NCI-H1436 (cell line): ENCODE measurements at places on chromosomes 6 and 20.
A peak's percentile ranks its signal among the peaks of the same experiment; 100 is the strongest.

- no peak for DNase-seq
Observed at GRCh38 chr20:10547276-10548114, 112.4 kb downstream of the SLX4IP start.

DNA sequence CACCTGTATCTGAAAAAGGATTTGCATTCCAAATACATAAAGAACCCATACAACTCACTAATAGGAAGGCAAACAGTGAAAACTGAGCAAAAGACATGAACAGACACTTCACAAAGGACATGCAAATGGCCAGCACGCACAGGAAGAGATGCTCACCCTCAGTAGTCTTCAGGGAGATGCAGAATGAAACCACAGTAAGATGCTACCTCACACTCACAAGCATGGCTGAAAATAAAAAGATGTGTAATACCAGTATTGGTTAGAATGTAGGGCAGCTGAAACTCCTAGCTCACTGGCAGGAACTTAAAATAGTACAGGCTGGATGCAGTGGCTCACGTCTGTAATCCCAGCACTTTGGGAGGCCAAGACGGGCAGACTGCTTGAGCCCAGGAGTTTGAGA is 64.6 kb downstream of the SNX5 start:
- DNase-seq: no peak

DNA sequence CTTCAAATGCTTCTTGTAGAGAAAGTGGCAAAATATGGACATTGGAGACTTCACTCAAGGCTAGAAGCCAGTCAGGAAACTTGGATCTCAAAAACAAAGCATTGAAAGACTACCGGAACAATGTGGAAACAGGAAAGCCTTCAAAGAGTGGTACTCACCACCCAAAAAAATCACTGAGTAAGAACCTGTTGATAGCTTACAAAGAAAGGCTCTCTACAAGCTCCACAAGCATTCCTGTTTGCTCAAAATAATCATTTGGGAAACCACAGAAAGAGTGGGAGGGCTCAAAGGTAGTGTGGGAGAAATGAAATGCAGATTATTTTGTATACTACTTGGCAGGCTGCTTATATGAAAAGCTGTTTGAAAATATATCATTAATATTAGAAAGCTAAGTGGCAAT is 9.5 kb upstream of the DST start:
- DNase-seq: no peak

DNA sequence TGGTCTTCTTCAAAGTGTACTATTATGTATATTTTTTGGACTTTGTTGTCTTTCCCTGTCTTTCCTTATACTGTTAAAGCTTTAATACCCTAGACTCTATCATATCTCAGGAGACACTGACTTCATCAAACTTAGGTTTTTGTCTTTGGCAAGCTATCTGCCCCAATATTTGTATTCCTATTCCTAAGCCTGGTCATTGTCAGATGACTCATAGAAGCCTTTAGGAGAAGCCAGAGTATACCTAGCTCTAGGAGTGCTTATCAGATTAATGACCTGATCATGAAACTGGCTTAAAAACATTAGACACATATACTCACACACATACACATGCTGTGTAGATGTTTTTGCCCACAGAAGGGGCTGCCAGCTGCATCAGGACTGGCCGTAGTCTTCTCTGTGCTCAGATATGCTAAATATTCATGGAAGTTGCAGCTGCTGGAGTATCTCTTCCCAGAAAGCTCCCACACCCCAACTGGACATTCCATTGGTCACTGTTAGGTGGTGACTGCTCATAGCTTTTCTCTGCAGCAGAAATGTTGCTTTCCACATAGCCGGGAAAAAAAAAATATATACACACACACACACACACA is 102.0 kb downstream of the ANKS1A start:
- no peak for DNase-seq

- DNase-seq: peak; percentile 25
Observed at GRCh38 chr20:6058684-6059295, 4.9 kb upstream of the LRRN4 start.

DNA sequence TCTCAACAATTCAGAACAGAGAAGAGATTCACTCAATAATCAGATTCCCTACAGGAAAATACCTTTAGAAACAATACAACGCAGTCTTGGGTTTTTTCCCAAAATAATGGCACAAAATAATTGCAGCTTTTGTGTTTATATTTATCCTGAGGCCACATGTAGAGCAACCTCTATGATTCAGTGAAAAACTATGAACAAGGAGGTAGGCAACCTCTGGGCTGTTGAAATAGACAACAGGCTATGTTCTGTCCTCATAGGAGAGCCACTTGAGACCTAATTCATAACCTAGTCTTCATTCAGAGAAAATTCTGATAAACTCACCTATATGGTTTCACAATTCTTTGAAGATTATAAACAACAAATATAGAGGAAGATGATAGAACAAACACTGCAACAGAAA is 118.3 kb downstream of the KHDC1L start:
- no peak for DNase-seq

GRCh38 chr6:56072856-56073255 is 174.5 kb downstream of the COL21A1 start:
- DNase-seq: no peak

- DNase-seq: no peak
Observed at GRCh38 chr20:3461911-3462677, 8.7 kb upstream of the ATRN start.

- no peak for DNase-seq
Observed at GRCh38 chr6:134517145-134517658, 199.3 kb upstream of the SGK1 start.
